ENCODE measurements at places on chromosomes 12 and 14.

DNA sequence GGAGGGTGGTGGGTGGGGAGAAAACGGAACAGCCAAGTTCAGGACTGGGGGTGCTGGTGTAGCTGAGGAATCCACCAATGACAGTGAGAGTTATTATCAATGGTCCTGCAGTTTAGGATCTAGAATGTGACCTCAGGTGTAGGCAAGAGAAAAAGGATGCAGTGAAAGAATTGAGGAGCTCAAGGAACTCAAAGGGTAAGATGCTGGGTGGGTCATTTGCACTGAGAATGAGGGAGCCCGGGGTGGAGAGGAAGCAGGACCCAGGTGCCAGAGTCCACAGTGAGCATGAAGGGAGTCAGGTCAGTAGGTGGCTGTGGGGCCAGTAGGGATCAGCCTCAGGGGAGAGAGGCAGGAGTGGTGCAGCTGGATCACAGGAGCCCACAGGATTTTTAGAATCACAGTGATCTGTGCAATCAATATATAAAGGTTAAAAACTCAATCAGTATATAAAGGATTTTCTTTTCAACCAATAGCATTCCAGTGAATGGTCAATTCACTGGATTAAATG is 3.2 kb upstream of the KRT7 start:
- no peak for DNase-seq

DNA sequence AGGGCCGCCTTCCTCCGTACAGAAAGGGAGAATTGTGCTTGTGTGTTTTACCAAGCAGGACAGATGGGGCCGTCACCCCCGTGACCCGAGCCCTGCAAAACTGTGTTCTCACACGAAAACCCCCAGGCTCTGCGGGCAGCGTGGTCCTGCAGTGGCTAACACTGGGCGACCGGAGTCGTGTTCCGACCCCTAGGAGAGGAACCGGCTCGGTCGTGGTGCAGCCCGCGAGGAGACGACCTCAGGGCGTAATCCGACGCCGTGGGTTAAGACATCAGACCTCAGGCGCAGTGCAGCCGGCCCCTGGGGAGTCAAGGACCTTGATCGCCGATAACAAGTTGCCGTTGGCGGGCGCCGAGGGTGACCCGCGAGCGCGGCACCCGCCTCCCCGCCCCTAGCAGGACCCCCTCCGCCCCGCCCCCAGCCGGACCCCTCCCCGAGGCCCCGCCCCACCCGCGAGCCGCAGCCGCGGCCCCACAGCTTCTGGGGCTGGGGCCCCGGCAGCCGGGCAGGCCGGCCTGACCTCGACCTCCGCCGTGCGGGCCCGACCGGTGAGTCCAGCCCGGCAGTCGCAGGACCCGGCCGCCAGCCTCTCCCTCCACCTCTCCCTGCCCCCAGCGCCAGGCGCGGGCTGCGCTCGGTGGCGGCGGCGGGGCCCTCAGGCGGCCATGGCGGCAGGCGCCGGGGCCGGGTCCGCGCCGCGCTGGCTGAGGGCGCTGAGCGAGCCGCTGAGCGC is at the start of gene CHPT1:
CHPT1 (plus strand) TSS at position 444 of the 733 bp plus-strand sequence; CDS start at position 666, 222 bp downstream.
- peak; percentile 39 for DNase-seq

DNA sequence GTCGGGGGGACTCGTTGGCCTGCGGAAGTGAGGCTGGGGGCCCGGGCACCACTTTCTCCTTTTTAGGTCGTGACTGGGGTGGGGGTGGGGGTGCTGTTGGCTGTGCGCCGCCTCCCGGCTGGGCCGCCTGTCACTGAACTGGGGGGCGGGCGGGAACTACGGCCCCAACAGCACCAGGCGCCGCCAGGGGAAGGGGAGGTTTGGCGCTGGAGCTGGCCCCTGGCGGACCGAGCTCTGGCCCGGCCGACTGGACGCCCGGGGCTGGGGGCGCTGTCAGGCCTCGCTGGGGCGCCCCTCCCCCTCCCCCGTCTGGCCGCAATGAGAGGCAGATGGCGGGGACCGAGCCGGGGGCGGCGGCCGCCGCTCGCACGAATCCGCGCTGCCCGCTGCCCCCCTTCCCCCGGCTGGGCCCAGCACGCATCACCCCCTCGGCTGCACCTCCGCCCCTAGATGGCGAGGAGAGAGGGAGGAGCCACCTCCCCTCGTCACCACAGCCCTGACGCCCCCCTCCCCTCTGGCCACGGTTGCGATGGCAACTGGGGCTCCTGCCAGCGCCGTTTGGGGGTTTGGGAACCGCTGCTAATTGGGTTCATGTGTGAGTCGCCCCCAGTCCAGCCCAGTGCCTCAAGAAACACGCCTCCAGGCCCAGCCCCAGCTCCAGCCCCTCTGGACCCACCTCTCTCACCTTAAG is 723 bp downstream of the NFATC4 start:
- no peak for DNase-seq

DNA sequence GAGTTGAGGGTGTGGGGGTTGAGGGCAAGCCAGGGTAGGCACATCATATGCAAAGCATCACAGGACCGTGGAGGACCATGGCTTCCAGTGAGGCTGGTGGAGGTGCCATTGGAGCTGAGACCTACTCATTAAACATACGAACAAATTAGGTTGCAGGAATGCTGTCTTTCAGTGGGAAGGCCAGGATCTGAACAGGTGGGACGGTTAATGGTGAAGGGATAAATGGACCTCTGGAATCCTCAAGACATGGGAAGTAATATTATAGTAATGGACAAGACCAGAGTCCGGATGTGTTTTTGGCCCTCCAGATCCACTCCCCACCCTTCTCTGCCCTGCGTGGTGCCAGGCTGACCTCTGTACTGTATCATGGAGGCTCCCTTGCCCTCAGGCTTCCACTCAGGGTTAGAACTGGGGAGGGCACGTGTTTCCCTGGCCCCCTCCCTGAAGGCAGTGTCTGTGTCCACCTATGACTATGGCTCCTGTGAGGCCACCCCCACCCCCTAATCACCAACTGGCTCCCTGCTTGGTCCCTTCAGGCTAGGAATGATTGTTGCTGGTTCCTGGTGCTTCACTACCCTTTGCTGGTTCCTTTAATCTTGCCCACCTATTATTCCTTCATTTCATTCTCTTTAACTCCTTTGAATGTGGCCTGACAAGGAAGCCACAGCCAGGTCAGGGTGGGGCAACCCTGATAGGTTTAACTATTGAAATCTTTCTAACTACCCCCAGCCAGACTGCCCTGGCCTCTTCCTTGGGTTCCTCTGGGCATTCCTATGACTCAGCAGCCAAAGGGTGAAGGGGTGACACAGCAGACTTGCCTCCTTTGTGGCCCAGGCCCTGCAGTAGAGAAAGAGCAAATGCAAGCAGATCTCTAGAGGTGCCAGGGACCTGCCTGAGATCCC is 10.7 kb downstream of the DHRS2 start:
- DNase-seq, result no peak

DNA sequence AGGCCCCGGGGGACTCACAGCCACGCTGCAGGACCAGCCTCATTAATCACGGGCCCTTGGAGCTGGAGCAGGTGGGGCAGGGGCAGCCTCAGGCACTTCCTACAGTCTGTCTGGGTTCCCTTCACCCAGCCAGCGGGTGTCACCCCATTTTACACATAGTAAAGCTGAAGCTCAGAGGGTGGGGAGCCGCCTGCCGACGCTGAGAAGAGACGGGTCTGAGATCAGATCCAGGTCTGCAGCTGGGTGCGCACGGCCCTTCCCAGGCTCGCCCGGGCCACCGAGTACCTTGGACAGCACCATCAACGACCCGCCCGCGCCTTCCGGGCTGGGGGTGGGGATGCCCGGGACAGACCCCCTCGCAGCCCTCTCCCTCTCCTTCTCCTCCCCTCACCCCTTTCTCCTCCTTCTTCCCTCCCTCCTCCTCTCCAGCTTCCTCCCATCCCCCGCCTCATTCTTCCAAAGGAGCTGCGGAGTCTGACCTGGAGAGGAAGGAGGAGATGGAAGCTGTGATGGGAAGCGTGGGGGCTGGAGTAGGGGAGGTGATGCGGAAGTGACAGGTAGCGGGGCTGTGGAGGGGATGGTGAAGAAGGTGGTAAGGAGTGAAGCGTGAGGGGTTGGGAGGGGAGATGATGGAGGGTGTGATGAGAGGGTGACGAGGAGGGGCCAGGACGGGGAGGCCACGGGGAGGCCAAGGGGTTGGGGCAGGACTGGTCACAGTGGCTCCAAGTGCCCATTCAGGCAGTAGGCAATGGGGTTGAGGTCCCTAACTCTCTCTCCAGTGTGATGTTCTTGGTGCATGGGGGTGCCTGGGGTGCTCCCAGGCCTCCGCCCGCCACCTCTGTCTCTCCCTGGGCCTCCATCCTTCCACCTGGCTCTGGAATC is 8.8 kb downstream of the DTX1 start:
- DNase-seq, result no peak

DNA sequence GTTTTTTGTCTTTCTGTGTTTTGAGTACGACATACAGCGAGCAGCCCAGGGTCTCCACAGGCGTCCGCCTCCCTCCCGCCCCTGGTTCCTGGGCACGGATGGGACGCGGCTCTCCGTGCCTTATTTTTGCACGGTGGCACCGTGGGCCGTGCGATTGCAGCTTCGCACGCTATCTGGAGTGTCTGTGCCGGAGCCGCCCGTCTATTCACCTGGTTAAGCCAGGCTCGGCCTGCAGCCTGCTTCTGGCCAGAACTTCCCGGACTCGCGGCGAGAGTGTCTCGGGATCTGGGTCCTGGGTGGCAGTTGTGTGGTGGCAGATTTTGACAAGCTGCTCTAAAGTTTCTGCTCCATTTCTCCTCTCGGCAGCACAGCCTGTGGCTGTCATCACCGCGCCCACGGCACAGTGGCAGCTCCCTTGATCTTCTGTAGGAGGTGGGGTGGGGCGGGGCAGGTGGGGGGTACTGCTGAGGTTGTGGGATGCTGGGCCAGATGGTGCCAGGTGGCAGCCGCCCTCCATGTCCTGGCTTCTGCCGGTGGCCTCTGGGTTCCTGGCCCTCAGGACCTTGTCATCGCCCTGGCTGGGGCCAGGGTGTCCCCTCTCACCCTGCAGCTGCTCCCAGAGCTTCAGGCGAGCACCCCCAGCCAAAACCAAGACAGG is 2.9 kb downstream of the MMP17 start:
- DNase-seq, result no peak

GRCh38 chr14:68471029-68471963 is 321.6 kb downstream of the ZFP36L1 start:
- DNase-seq, result peak; percentile 42

DNA sequence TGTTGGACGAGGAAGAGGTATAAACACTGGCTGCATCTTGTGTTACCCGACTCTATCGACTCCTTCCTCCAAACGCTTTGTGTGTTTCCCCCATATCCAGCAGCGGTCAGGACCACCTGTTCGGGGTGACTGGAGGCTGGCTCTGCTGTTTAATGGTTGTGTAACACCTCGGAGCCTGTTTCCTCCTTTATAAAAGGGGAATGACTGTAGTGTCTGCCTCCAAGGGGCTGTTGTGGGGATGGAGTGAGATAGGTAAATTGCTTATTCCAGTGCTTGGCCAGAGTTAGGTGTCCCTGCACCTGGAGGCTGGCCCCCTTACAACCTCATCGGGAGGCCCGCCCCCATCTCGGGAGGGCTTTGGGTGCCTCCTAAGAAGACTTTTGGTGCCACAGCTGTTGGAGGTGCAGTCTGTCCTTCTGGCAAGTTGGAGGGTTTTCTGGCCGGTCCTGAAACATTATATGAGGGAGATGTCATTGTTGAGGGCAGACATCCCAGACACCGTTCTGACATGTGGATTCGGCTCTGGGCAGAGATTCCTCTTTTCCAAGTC is 1.1 kb downstream of the MLXIP start:
- no peak for DNase-seq

DNA sequence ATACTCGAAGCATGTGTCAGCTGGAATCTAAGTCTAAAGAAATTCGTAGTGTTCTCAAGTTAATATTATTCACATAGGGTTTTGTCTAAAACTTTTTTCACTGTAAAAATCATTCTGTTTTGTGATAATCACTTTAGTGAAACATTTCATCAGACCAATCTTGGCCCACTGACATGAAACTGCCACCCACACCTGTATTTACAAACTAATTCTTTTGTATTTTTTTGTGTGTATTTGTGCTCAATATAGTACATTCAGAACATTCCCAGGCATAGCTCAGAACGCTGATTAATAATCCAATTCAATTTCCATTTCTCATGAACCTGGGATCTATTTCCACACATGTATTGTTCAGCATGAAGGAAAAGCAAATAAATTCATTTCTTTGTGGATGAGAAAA is 191.7 kb downstream of the RASSF9 start:
- DNase-seq, result no peak

DNA sequence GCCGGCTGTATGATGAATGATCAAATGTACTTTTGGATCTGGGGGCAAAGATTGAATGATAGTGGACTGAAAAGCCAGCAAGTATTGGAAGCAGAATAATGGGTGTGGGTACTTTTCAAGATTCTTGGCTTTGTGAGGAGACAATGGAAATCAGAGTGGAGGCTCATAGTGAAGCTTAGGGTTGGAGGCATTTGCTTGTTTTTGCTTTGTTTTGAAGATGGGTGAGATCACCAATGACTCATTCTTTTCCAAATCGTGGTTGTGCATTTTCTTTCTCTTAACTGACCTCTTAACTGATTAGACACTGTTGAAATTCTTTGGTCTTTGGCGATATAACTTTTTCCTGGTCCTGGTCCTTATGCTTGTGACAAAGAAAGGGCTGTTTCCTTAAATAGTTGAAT is 54.4 kb downstream of the PELI2 start:
- no peak for DNase-seq

DNA sequence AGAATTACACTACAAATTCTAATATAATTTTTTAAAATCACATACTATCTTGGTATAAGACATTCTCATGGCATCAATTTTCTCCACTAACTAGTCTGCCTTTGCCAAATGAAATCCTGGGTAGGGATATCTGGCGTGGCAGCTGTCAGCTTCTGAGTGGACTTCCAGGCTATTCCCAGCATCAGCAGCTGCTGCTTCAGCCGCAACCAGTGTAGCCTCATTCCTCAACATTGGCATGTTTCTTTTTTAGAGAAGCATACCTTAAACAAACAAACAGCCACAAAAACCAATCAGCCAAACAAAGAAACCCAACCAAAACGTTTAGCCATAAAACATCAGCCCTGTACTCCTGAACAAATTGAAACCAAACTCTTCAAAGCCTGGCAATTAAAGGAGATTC is 235.8 kb downstream of the SSPN start:
- no peak for DNase-seq

DNA sequence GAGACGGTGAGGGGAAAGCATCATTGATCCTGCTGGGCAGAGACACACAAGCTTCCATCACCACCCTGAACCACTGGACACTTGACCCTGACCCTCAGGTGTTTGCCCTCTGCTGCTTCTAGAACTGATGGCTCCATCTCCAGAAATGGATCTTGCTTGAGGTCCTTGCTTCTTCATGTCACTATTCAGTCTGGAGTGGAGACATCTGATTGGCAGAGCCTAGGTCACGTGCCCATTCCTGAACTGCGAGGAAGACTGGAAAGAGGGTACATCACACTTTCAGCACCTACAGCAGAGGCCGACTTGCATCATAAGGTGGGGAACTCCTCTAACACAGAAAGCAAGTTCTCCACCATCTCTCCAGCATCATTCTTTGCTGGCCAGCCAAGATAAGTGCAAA is 106.7 kb upstream of the COCH start:
- DNase-seq, result no peak

GRCh38 chr14:23103581-23103980 is 1.2 kb downstream of the CIROP start:
- no peak for DNase-seq

GRCh38 chr14:70280931-70281330 is 78.6 kb downstream of the COX16 start:
- no peak for DNase-seq

GRCh38 chr12:3802721-3803120 is 49.8 kb upstream of the CRACR2A start:
- DNase-seq, result no peak

Measured in GM18507 (cell line).